ENCODE measurements at places on chromosomes 6 and 20. TPM values are rescaled to one million over a fixed set of nuclear protein-coding genes. Genes with fewer than 3 reads are reported as not detected.

TCP11 gene
- total RNA-seq = 0.30 TPM

STMND1 gene
- not detected for total RNA-seq

OR2B6 gene
- not detected for total RNA-seq

GPR6 gene
- total RNA-seq = not detected

SLCO4A1 gene
- total RNA-seq = 6.3 TPM

SDC4 gene
- total RNA-seq = 48.8 TPM

TMEM63B gene
- total RNA-seq = 16.2 TPM

AGPAT4 gene
- total RNA-seq = 17.2 TPM

PACRG gene
- total RNA-seq = 5.5 TPM

EYA4 gene
- total RNA-seq = 5.7 TPM

DNMT3B gene
- 2.5 TPM for total RNA-seq

GCLC gene
- 27.1 TPM for total RNA-seq

SPACA1 gene
- total RNA-seq = not detected

RIPK1 gene
- total RNA-seq = 14.3 TPM

METTL24 gene
- 3.6 TPM for total RNA-seq

ZNF184 gene
- total RNA-seq = 12.6 TPM

RAET1G gene
- total RNA-seq = 0.79 TPM

SOX4 gene
- 64.2 TPM for total RNA-seq

CRISP3 gene
- 7.4 TPM for total RNA-seq

SLC12A5 gene
- total RNA-seq = 0.69 TPM

FAM135A gene
- total RNA-seq = 48.0 TPM

SRMS gene
- total RNA-seq = 1.1 TPM

KIZ gene
- 14.2 TPM for total RNA-seq

PRRT1 gene
- 0.20 TPM for total RNA-seq

SLC32A1 gene
- total RNA-seq = not detected

C20orf202 gene
- total RNA-seq = 0.69 TPM
